Renal cortical epithelial cell (primary cell): ENCODE measurements at places on chromosomes 12 and 14. TPM values are rescaled to one million over a fixed set of nuclear protein-coding genes. Genes with fewer than 3 reads are reported as not detected.

DNA sequence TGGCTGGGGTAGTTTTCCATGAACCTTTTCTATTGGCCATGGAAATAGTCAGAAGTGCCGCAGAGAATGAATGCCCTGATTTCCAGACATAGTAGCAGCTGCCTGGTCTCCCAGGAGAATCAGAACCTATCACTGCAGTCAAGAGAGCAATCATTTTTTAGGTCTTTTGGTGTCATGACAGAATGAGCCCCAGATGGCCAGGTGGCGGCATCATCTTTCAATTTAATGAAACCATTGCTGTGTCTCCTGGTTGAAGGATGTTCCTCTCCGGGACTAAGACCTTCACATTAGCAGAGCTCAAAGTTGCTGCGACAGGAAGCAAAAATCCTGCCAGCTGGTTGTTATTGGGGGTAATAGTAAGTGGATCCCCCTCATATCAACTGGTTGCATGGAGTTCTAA, 18.8 kb downstream of the TNFAIP2 start:
- no peak for DNase-seq

DNA sequence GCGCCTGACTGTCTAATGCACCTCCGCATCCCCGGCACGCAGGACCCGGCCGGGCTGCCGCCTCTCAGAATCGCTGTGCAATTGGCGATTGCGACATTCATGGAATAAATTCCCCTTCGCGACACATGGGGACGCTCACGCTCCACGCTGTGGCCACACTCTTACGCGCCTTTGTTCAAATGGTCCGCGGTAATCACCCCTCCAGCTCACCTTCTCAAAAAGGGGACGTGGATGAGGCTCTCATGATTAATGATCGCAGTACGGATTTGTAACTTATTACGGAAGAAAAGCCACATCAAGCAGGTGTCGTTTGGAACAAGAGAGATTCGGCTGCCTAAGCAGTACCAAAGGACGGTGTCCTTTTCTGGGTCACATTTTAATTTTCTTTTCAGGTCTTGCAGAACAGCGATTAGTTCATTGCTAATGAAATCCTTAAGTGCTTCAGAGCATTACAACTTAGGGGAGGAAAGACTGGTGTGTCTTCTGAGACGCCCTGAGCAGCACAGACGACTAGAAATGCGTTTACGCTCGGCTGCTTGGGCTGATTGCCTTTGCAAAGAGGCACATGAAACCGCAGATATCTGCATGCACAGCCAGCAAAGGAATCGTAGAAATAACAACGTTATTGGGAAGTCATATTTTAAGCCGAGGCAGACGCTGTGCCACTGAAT, 37.3 kb upstream of the ADGRD1 start:
- peak; percentile 41 for DNase-seq

- DNase-seq, result no peak
These were observed 27.6 kb downstream of the CACNA2D4 start for GRCh38 chr12:1890810-1891209.

Gene PRIMA1
- total RNA-seq, result not detected in 2 replicates

Gene TMEM179
- total RNA-seq, result not detected in 2 replicates
